ENCODE measurements at places on chromosomes 2 and 18. TPM values are rescaled to one million over a fixed set of nuclear protein-coding genes. Genes with fewer than 3 reads are reported as not detected.

Gene FASTKD1
- total RNA-seq = 69.7 TPM

Gene GALNT5
- total RNA-seq = 0.34 TPM

Gene CPO
- total RNA-seq = 0.46 TPM

Gene BABAM2
- total RNA-seq = 21.0 TPM

Gene SPATA3
- not detected for total RNA-seq

- DNase-seq = no peak
These were observed 56.4 kb upstream of the CCDC141 start for GRCh38 chr2:179106342-179106675.

DNA sequence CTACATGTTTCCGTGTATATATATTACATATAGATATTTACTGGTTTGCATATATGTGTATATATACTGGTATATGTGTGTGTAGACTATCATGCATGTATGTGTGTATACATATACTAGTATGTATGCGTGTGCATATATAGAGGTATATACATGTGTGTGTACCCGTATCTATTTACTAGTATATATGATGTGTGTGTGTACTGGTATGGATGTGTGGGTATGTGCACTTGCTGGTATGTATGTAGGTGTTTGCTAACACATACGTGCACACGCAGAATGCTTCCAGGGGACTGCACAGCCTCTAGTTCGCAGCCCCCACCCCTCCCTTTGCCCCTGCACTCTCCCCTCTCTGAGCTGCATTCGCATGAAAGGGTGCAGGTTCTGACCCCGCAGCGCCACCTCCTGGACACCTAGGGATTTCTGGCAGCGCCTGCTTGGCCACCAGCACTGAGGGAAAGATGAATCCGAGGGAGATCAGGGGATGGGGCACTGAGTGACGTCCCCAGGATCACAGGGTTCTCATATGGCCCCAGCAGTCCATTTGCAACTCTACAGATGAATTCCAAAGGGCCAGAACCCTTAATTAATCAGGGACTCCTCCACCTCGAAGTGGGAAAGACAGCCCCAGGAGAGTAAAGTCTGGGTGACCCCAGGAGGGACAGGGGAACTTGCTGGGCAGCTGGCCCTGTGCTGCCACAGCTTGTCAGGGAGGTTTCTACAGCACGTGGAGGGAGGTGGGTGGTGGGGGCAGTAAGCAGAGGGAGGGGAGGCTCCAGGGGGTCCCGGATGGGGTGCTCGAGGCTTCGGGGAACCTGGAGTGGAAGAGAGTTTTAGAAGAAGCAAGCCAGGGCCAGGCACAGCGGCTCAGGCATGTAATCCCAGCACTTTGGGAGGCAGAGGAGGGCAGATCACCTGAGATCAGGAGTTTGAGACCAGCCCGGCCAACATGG, 66.8 kb upstream of the ASAP2 start:
- peak; percentile 91 for DNase-seq

DNA sequence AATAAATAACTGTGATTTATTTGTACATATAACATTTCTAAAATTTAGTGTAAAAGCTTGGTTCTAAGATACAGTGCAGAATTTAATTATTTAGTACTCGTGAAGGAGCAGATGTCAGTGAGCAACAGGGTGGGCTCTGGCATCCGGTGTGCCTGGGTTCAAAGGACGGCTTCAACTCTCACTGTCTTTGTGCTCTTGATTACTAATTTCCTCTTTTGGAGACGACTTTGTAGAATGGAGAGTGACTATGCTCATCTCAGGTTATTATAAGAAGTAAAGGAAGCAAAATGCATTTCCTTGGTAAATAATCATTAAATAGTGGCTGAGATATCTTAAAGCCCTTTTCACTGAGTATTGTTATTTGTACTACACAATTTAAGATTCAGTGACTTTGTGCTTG, 271.7 kb downstream of the ASXL3 start:
- no peak for DNase-seq

- no peak for DNase-seq
These were observed 24.1 kb downstream of the SIGLEC15 start for GRCh38 chr18:45849529-45849928.

DNA sequence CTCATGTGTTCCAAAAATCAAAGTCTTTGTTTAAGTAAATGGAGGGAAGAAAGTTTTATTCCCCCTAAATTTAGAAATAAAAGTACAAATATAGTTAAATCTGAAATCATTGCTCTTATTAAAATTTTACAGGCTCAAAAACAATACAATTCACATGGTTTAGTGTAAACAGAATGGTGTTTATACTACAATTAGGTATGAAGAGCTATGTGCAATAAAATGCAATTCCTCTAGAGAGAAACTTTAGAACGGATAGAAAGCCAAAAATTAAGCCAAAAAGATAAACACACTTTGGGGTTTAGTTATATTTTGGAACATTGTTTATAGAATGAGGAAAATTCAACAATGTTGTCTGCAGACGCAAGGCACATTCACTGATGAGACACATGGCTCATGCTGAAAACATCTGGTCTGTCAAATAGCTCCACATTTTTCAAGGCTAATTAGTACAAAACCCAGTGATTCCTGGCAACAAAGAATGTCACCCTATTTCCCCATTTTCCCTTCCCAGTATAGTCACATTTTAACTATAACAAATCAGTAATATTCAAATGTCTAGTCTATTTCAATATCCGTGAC, 103.3 kb downstream of the EXOC6B start:
- no peak for DNase-seq

- peak; percentile 84 for DNase-seq
These were observed 56.0 kb downstream of the TEX44 start for GRCh38 chr2:231648579-231649174.

DNA sequence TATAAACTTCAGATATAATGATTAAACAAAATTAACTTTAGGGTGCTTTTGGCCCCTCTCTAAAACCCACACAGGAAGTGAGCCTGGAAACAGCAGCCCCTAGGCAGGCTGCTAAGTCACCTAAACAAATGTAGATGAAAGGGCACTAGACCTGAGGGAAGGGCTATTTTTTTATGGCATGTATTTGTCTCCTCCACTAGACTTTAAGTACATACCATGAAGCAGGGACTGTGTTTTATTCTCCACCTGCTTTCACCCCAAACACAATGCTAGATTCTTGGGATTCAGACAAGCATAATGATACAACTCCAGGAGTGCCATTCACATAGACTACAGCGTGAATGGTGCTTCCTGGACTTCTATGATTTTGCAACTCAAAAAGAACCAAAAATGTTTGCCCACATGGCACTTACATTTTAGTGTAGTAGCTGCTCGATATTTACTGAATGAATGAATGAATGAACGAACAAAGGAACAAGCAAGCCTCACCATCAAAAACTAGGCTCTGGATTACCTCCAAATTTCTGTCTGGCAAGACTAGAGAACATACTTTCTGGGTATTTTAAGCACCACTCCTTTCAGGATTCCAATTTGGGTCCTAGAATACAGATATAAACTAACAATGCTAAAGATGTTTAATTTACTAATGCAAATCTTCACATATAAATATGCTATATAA, 10.1 kb downstream of the ATAD2B start:
- no peak for DNase-seq

DNA sequence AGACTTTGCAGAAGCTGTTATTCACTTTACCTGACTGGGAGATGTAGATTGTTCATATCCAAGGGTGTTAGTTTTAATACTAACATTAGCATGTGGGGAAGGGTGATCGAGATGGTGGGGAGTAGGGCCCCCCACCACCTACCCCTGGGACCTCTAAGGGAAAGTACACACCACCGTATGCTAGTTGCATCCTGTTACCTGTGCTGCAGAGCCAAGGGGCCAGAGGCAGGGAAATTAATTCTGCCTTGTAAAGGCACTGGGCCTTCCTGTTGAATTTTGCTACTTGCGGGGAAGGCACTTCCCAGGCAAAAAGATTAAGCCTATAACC, 9.0 kb downstream of the STEAP3 start:
- no peak for DNase-seq

- DNase-seq = no peak
These were observed 58.0 kb downstream of the SRD5A2 start for GRCh38 chr2:31522786-31523185.

DNA sequence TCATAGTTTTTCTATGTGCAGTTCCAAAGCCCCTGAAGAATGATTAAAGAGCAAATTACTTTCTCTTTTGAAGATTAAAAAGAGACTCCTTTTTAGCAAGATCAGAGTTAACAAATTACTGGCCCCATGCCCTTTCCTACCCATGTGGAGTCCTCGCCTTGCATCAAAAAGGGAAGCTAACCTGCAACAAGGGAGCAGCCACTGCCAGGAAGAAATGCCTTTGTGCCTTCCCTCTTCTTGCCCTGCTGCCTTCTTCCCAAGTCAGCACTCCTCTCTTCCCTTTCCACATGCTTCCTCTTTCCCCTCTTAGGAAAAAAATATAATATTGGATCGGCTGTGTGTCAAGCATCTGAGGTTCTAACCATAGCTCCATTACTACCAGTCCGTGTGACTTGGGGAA, 37.1 kb upstream of the CYP1B1 start:
- DNase-seq = no peak

GRCh38 chr2:70691497-70692140, 76.4 kb downstream of the ADD2 start:
- no peak for DNase-seq

DNA sequence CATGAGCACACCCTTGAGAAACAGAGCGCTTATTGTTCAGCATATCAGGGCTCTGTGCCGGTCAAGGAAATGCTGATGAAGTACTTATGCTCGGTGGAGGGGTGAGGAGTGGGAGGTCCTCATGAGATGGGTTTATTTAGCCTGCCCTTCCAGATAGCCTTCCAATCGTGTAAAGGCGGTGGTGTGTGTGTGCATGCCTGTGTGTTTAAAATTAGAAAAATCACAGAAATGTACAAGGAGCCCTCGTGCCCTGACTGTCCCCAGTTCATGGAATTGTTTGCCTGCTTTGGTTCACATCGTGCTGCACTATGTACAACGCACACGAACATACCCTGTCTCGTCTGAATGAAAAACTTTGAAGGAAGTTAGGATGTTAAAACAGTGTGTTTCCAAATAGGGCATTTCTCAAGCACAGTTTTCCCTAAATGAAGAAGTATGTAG, 158.6 kb downstream of the AQP4 start:
- DNase-seq = no peak

- no peak for DNase-seq
These were observed 62.0 kb downstream of the BCL2L11 start for GRCh38 chr2:111182740-111183139.

DNA sequence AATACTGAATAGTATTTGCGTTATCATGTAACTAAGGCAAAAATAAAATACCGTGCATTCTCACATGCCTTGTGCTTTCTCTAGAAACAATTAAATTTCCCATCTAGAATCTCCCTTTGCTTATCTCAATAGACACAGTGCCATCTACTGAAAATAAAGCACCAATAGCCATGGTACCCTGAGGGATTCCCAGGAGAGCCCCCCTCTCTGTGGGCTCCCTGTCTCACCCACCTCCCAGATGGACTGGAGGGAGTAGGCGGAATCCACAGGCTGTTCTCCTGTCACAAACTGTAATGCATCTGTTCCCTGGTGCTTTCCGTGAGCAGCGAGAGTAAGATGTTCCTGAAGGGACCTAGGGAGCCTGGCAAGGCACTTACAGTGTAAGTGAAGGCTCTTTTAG, 112.4 kb upstream of the UPP2 start:
- no peak for DNase-seq

All from WTC11 (cell line).